ENCODE measurements at places on chromosomes 16 and 17.

GRCh38 chr17:66633317-66633965 lies 201.5 kb upstream of the CACNG5 start:
- DNase-seq, result no peak

DNA sequence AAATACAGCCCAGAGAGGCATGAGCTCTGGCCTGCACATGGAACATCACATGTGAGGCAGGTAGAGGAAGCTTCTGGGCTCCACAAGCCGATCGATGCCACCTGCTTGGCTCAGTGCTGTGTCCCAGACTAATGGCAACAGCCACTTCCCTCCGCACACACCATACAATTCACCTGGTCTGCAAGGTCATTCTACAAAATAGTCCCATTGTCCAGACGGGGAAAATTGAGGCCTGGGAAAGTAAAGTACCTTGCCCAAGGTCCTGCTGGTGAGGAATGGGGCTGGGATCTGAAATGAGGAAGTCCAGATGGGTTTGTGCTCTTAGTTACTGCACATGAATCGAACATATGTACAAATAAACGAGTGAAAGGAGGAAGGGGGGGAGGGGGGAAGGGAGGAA lies 88.0 kb downstream of the LITAF start:
- no peak for DNase-seq

DNA sequence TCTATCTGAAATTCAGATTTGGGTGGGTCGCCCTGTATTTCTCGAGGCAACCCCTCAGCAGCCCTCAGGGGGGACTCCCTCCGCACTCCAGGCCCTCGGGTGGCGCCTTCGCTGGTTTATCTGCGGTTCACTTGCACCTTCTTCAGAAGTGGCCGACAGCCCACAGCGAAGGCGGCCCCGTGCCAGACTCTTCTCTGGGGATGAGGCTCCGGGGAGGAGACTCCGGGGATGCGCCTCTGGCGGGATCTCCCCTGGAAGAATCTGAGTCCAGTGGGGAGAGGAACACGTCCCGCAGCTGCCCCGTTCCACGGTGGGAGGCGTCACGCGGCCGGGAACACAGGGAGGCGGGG lies 63.9 kb upstream of the DNAJA2 start:
- DNase-seq, result no peak

- DNase-seq, result no peak
Observed at GRCh38 chr17:79568661-79569060, 42.2 kb downstream of the RBFOX3 start.

GRCh38 chr17:31598921-31599571 lies 207.6 kb downstream of the RAB11FIP4 start:
- DNase-seq, result no peak

DNA sequence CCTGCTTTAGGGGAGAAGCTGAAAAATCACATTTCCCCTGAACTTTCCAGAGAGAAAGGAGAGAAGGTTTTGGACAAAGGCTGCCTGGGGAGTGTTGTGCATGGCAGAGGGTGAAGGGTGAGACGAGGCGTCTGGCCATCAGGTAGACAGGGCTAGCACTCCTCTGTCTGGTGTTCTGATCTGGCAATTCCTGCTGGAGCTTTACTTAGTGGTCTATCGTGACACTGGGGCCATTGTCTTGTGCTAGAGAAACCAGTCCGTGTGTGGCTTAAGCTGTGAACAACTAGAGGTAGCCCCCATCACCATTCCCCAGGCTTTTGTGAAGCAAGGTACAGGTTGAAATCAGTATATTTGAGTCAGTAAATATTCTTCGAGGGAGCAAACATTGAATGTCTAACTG lies 8.5 kb downstream of the RHBDL3 start:
- no peak for DNase-seq
